ENCODE measurements at places on chromosomes 12 and 14.

GRCh38 chr12:47097276-47097896, 17.6 kb upstream of the AMIGO2 start:
- DNase-seq: no peak

GRCh38 chr14:50859296-50859624, 12.6 kb upstream of the ABHD12B start:
- no peak for DNase-seq

- DNase-seq: no peak
These were observed 2.5 kb upstream of the ATP2B1 start for GRCh38 chr12:89710873-89711750.

GRCh38 chr14:69049675-69050074, 70.6 kb upstream of the ACTN1 start:
- DNase-seq: no peak

GRCh38 chr12:71947645-71948105, 9.0 kb downstream of the TPH2 start:
- DNase-seq: no peak

DNA sequence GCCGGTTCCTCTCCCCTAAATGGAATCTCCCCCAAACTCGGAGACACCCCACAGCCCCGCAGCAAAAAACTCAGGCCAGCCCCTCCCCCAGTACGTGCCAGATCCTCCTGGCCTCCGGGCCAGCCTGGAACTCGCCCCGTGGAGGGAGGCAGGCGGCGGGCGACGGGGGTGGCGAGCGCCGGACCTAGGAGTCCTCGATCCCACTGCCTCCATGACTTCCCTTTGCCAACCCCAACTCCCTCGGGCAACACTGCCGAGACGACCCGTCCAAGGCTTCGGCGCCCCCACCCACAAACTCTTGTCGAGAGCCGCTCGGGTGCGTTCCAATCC, 400 bp downstream of the ADCY6 start:
- DNase-seq: no peak

GRCh38 chr14:75648066-75648838, 12.4 kb downstream of the ERG28 start:
- no peak for DNase-seq

GRCh38 chr12:12870465-12870864, 20.9 kb upstream of the GPRC5A start:
- DNase-seq: no peak

- no peak for DNase-seq
These were observed 61.3 kb upstream of the RESF1 start for GRCh38 chr12:31897781-31898503.

DNA sequence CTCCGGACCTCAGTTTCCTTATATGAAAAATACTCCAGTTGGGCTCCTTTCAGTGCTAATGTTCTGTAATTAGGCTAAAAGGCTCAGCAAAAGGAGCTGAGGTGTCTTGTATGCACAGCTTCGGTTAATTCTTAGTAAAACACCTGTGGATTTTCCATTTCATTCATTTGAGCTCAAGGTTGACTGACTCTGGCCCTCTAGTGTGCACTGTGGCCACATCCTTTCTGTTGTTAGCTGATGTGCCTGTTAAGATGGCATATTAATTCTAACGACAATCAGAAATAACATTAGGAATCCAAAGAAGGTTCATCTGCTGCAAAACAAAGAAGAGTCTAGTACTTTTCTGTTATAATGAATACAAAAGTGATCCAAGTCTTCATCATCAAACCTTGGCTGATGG, 45.6 kb downstream of the UNC79 start:
- DNase-seq: no peak

GRCh38 chr12:32502693-32503502, 103.5 kb downstream of the FGD4 start:
- no peak for DNase-seq

GRCh38 chr12:120093592-120094355, 22.8 kb downstream of the RAB35 start:
- DNase-seq: no peak

- DNase-seq: no peak
These were observed 701.1 kb downstream of the NOVA1 start for GRCh38 chr14:25896777-25897176.

- DNase-seq: peak; percentile 64
These were observed 18.0 kb upstream of the DYRK2 start for GRCh38 chr12:67630373-67631088.

DNA sequence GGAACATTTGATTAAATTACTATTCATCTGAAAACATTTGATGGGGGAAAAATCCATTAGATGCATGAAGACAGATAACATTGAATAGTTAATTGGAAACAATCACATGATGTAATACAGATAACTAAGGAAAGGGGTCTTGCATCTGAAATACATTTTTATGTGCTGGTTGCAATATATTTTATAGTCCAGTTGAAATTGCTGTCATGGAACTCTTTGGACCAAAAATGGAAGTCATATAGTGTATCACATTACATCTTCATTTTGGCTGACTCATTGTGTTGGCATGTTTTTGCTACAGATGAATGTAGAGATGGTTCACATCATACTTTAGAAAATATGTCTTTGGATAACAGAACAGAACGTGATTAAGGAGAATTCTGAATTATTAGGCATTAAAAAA, 43.0 kb upstream of the GNPNAT1 start:
- DNase-seq: no peak

DNA sequence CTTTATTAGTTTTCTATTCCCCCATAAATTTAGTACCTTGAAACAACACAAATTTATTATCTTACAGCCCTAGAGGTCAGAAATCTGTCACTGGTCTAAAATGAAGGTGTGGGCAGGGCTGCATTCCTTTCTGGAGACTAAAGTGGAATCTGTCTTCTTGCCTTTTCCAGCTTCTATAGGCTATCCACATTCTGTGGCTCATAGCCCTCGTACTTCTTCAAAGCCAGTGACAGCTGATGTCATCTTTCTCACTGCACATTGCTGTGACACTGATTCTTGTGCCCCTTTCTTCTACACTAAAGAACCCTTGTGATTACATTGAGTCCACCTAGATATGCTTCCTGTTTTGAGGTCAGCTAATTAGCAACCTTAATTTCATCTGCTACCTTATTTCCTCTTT, 23.2 kb upstream of the DCN start:
- DNase-seq: no peak

DNA sequence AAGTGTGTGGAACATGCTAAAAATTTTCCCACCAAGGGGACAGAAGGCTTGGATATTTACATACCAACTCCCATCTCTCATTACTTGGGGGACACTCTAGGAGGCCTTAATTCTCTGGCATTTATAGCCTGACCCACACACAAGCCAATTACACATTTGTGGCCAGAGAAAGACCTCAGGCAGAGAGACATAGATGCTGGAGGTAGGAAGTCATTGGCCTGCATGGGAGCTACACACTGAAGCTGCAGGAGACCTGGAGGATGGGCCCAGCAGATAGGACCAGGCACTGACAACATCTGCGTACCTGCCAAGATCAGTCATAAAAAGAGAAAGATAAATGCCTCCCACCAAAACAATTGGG, 61.7 kb downstream of the TBX5 start:
- no peak for DNase-seq

GRCh38 chr12:65306366-65307168, 28.1 kb downstream of the MSRB3 start:
- no peak for DNase-seq

DNA sequence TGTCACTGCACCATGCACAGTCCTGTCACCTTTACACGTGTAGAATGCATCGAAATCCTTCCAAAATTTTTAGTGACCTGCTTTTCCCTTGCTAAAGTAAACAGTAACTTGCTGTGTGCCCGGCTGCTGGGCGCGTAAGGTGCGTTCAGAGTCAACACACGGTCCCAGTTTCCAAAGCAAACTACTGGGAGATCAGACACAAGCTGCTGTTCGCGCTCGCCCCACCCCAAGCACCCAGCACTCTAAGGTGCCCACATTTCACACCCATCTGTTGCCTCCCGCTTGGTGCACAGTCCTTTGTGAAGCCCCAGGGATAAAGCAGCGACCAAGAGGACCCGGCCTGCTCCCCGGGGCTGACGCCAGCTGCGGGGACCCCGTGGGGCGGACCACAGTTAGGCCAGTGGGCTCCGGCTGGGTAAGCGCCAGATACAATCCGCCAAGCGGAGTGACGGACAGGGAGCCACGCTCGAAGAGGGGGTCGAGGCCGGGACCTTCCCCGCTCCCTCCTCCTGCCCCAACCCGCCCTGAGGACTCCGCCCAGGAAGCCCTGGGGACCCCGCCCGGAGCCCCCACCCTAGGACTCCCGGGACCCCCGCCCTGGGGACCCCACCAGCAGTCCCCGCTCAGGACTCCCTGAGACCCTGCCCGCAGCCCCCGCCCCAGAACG, 633 bp downstream of the STX2 start:
- no peak for DNase-seq

GRCh38 chr14:59356767-59357166, 108.4 kb downstream of the GPR135 start:
- no peak for DNase-seq

DNA sequence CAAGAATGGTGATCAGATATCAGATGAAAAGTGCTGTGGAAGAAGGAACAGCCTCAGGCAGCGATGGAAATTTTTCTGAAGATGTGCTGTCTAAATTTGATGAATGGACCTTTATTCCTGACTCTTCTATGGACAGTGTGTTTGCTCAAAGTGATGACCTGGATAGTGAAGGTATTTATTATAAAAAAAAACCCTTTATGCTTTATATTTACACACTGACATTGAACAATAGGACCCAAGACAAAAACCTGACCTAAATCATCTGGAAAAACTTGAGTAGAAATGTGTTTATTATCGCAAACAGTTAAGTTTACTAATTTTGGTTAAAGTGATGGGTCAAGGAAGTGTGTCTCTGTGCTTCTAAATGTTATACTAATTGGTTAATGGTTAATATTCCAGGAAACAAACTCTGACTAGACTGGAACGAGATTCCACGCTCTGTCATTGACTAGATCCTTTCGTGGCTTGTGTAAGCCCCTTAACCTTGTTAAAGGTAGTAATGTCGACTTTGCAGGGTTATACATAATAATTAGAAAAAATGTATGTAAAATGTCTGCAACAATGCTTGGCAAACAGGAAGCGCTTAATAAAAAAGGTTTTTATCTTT, 62.7 kb downstream of the LRRK2 start:
- no peak for DNase-seq

DNA sequence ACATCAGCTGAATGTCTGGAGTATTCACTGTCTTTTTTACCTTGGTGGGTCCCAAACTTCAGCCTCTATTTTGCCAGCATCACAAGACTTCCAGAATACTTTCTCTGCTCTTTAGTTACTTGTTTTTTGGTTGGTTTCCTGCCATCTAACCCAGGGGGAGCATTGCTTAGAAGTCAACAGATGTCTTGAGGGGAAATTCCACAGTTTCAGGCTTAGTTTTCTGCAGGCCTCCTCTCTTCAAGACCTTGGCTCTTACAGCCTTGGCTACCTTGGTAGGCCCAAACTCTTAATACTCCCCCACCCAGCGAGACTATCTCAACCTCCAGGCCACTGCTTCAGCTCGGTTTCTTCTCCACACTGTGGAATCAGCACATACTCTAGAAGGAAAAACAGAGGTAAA, 41.7 kb downstream of the NEDD1 start:
- DNase-seq: no peak

DNA sequence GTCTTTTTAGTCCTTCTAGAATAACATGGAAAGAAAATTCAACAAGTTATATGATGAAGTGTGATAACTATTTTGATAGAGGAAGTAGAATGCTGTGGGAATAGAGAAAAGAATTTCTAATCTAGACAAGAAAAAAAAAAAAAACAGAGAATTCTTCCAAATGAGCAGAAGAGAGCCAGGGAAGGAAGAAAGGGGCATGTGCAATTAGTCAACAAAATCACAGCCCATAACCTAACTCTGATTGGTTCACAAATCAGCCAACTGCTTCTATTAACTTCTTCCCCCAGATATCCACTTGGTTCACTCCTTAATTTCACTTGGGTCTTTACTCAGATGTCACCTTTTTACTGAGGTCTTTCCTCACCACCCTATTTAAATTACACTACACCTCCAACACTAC, 69.5 kb downstream of the BTG1 start:
- DNase-seq: no peak

- DNase-seq: no peak
These were observed 17.1 kb downstream of the RAP1B start for GRCh38 chr12:68627673-68628319.

- DNase-seq: no peak
These were observed 345.5 kb upstream of the MGAT4C start for GRCh38 chr12:86601550-86602308.

All from stimulated activated CD4-positive, alpha-beta T cell treated with anti-CD3 and anti-CD28 coated beads, Interleukin-1b, Interleukin-23, amount 100 ng/mL, for 1 hour (primary cell).